ENCODE measurements at places on chromosomes 7 and 10.

DNA sequence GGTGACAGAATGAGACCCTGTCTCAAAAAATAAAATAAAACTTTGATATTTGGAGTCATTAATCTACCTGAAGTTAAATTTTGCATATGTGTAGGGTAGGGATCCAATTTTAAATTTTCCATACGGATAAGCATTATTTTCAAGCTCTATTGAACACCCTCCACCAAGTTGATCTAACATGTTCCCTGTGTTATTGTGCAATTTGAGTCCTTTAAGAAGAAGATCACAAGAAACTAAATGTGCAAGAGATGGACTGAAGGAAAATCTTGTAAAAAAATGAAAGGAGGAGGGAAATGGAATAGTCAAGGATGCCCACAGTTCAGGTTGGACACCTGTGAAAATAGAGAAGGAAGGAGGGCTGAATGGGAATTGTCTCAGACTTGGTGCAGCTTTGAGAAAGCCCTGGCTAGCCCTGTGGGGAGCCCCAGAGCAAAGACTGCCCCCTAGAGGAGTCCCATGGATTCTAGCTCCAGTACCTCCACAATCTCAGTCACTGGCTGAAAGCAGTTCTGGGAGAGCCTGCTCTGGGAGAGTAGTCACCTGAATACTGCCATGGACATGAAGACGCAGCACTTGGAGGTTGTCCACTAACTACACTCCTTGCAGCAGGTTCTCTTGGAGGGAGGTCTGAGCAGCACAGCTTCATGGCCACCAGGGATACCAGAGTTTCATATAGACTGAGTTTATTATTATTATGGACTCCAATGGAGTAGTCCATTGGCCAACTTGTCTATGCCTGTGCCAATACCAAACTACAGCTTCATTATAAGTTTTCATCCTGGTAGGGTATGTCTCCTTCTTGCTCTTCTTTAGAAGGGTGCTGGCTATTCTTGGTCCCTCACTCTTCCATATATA, 5.7 kb upstream of the TIAL1 start:
- peak; percentile 52 for DNase-seq

- no peak for DNase-seq
Observed at GRCh38 chr7:148918058-148918596, 34.0 kb upstream of the EZH2 start.

DNA sequence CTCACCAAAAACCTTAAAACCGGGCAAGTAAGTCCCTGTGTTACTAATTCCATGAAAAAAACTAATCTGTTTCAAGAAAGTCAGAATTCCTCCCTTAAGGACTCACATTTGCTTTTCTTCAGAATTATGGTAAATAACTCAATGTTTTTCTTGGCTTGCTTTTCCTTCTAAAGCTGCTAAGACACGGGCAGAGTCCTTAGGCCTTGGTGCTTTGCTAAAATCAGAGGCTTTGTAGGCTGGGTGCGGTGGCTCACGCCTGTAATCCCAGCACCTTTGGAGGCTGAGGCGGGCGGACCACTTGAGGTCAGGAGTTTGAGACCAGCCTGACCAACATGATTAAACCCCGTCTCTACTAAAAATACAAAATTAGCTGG, 32.0 kb downstream of the GNA12 start:
- DNase-seq: no peak

DNA sequence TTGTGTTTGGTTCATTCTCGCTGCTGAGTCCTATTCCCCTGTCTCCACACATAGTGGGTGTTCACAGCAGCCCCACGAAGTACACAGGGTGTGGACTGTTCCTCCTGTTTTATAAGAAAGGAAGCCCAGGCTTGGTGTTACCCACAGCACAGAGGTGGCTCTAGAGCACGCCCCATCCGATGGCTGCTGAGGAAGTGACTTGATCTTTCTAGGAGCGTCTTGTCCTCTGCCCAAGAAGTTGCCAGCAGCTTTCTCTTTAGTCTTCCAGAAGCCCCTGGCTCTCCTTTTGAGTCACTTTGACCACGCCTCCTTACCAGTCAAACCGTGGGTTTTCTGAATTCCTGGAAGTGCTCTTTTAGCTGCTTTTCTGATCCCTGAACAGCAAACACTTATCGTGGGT, 94.0 kb downstream of the GRK5 start:
- no peak for DNase-seq

- no peak for DNase-seq
Observed at GRCh38 chr7:4204513-4205165, 477.5 kb upstream of the FOXK1 start.

DNA sequence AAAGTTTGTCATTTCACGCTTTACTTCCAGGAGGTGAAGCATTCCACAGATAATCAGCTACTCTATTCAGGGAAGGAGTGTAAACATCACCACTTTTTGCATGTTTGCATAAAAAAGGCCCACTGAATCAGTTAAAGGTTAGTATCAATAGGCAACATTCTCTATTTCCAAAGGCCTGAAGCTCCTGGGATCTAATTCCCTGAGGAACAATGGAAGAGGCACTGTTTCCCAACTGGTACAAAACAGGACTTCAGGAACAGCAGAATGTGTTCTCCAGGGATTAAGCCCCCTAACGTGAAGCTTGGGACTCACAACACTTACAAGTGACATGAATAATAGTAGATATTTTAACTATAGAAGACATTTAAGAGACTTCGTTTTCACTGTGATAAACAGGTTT, 6.1 kb downstream of the LRRN3 start:
- no peak for DNase-seq

- no peak for DNase-seq
Observed at GRCh38 chr7:32476816-32477648, 13.1 kb downstream of the LSM5 start.

DNA sequence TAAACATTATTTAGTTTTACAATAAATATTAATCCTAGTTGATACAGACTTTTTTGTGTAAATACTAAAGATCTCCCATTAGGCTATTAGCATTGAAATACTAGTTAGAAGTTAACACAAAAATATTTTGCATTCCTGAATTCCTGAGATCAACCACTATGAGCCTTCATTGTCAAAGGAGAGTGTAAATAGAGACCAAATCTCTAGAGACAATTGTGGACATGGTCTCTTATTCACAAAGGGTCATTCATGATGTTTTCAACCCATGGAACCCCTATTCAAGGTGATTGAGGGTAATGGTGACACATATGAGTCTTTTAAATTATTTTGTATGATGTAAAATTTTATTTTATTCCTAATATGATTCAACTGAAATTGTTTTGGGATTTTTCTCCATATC, 1454.8 kb upstream of the LRRTM3 start:
- DNase-seq: no peak

GRCh38 chr10:110498087-110498981, 627 bp downstream of the DUSP5 start:
- no peak for DNase-seq

- DNase-seq: no peak
Observed at GRCh38 chr7:26105236-26105635, 46.8 kb upstream of the NFE2L3 start.

GRCh38 chr10:22433875-22434274, 88.6 kb downstream of the SPAG6 start:
- DNase-seq: no peak

- DNase-seq: no peak
Observed at GRCh38 chr7:93817004-93817403, 73.5 kb downstream of the TFPI2 start.

DNA sequence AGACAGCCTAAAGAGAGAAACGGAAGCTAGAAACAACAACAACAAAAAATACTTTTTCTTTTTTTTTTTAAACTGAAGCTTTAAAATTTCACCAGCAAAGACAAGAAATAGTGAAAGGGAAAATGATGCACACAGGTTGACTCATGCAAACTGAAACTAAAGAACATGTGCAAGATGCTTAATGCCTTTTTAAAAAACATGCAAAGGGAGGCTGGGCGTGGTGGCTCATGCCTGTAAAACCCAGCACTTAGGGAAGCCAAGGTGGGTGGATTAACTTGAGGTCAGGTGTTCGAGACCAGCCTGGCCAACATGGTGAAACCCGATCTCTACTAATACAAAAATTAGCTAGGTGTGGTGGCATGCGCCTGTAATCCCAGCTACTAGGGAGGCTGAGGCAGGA, 15.1 kb upstream of the CUBN start:
- DNase-seq: no peak

GRCh38 chr7:151432658-151433521, 7.1 kb downstream of the CRYGN start:
- no peak for DNase-seq

- no peak for DNase-seq
Observed at GRCh38 chr7:95209788-95210187, 114.5 kb downstream of the PON1 start.
